ENCODE measurements at places on chromosomes 5 and 9.

DNA sequence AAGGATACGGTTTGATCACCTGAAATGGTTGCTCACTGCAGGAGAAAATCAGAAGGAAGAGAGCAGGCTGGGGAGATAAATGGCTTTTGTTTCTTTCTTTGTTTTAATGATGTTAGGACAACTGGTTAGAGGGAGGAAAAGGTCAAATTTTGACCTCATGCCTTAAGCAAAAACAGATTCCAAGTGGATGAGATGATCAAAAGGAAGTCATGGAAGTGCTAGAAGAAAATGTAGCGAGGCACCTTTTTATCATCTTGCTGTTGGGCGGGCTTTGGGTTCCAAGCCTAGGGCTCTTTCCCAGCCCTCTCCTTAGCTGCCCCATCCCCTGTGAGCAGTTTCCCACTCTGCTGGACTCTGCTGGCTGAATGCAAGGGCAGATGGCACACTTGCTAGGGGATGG, 127.9 kb downstream of the ADAMTS2 start:
- H3K36me3 ChIP-seq, result no peaks in the 10 kb centered on the region
- no peak for DNase-seq
- H3K27me3 ChIP-seq, result no peaks in the 10 kb centered on the region
- H3K27ac ChIP-seq, result no peak overlapping the region
- H3K4me3 ChIP-seq, result no peak overlapping the region

GRCh38 chr9:132674485-132674884, 4.2 kb downstream of the GTF3C4 start:
- H3K27me3 ChIP-seq, result no peaks in the 10 kb centered on the region
- peaks cover 19% of the 10 kb centered on the region for H3K36me3 ChIP-seq
- DNase-seq, result no peak
- H3K27ac ChIP-seq, result no peak overlapping the region

DNA sequence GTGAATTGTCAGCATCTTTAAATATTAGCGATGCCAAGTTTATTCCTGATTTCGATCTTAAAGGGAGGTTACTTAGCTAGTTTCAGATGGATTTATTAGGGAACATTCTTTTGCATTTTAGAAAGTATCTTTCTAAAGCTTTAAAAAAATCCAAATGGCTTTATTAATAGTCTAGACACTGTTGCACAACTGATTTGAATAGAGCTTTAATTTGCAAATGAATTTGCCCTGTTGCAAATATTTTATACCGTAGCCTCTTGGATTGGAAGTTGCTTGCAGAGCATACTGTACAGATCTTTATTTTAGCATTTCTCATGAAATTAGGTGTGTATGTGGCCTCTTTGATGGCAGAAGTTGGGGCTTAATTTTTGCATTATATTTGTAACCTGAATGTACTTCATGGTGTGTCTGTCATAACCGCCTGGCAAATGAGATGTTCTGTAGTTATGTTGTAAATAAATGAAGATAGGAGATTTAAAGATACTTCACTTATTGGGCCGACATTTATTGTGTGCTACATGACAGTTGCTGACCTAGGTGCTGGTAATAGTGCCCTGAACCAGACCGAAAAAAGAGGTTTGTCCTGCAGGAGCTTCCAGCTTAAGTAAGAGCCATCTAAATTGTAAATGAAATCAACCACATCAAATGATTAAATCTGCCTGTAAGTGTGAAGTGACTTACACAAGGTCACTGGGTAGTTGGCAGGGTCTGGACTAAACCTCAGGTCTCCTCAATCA, 1.8 kb downstream of the TCERG1 start:
- no peaks in the 10 kb centered on the region for H3K36me3 ChIP-seq
- peak overlapping the region; percentile 99 for H3K4me3 ChIP-seq
- H3K27ac ChIP-seq, result peak overlapping the region; percentile 99
- H3K27me3 ChIP-seq, result no peaks in the 10 kb centered on the region
- peaks cover 35% of the 10 kb centered on the region for H3K4me1 ChIP-seq

- H3K27ac ChIP-seq, result no peak overlapping the region
- no peaks in the 10 kb centered on the region for H3K27me3 ChIP-seq
- no peaks in the 10 kb centered on the region for H3K4me1 ChIP-seq
- H3K4me3 ChIP-seq, result no peak overlapping the region
Measured at GRCh38 chr5:144438237-144438636, 267.6 kb downstream of the KCTD16 start.

GRCh38 chr9:135788576-135789300, 86.8 kb downstream of the KCNT1 start:
- H3K36me3 ChIP-seq, result no peaks in the 10 kb centered on the region
- no peak for DNase-seq
- H3K27ac ChIP-seq, result no peak overlapping the region
- H3K4me3 ChIP-seq, result no peak overlapping the region
- H3K27me3 ChIP-seq, result no peaks in the 10 kb centered on the region

DNA sequence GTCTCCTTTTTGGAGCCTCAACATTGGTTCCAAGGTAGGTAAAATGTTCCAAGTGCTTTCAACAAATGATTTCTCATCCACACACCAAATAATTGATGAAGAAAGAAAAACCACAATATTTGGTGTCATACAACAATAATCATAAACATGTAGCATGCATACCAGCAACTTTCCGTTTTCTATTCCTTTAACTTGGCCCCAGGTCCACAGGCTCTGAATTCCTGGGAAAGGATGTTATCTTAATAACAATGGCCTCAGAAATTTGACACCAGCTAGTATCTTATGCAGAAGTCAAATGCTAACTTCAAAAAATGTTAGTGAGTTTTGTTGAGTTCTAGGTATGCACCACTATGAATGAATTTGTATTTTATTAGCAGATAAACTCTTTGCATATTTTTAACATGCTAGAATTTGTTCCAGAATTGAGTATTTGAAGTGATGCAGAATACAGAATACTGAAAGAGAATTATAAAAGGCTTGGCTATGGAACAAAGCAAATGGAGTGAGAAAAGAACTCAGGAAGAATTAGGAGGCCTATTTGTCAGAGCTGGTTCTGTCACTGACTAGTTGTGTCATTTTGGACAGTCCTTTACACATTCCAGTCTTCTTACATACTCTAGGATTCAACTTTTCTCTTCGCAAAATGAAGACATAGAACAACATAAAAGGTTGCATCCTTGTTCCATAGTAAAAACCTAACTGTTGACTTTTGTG, 435.3 kb upstream of the TNC start:
- H3K4me3 ChIP-seq, result no peak overlapping the region
- no peaks in the 10 kb centered on the region for H3K36me3 ChIP-seq
- H3K4me1 ChIP-seq, result no peaks in the 10 kb centered on the region
- H3K27ac ChIP-seq, result no peak overlapping the region
- no peaks in the 10 kb centered on the region for H3K27me3 ChIP-seq
- DNase-seq, result no peak

DNA sequence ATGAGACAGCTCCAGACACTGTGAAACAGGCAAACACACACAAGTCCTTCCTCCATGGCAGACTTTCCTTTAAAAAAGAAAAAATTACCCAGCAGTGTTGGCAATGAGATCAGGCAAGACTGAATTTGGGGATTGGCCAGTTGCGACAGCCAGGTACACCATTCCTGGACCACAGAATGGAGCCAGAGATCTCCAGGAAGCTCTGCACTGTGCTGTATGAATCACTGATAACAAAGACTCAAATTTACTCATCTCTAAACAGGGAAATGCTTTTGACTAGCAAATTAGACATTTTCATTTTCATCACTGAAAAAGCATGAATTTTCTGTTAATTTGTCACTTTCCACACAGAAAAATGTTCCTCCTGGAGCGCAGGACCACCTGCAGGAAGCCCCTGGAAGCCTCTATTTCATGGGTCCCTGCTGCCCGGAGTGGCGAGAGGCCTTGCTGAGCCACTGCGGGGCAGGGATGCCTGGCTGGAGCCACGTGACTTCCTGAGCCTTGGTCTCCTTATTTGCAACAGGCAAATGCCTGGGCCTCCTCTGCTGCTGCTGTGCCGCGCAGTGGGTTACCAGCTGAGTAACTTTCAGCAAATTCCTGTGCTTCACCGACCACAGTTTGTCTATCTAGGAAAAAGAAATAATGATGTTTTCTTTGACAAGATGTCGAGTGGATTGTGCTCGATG, 185.9 kb upstream of the ZNF618 start:
- H3K27ac ChIP-seq, result no peak overlapping the region
- H3K4me1 ChIP-seq, result no peaks in the 10 kb centered on the region
- no peak for DNase-seq
- H3K36me3 ChIP-seq, result no peaks in the 10 kb centered on the region
- H3K27me3 ChIP-seq, result peaks cover 8% of the 10 kb centered on the region

DNA sequence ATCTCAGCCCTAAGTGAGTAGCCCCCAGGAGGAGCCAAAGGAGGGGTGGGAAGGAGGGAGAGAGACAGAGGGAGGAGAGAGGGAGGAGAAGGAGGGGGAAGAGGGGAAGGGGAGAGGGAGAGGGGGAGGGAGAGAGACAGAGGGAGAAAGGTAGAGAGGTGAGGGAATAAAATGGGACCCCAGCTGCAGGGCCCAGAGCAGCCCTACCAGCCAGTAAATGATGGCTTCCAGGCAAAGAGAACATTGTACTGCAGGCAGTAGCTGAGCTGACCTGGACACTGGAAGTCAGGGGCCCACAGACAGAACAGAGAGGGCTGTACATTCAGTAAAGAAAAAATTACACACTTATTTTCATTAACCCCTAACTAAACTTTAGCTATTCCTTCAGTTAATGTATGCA, 57.8 kb upstream of the GNE start:
- no peak overlapping the region for H3K27ac ChIP-seq
- no peaks in the 10 kb centered on the region for H3K27me3 ChIP-seq
- H3K36me3 ChIP-seq, result no peaks in the 10 kb centered on the region
- no peaks in the 10 kb centered on the region for H3K4me1 ChIP-seq
- DNase-seq, result no peak
- no peak overlapping the region for H3K4me3 ChIP-seq

DNA sequence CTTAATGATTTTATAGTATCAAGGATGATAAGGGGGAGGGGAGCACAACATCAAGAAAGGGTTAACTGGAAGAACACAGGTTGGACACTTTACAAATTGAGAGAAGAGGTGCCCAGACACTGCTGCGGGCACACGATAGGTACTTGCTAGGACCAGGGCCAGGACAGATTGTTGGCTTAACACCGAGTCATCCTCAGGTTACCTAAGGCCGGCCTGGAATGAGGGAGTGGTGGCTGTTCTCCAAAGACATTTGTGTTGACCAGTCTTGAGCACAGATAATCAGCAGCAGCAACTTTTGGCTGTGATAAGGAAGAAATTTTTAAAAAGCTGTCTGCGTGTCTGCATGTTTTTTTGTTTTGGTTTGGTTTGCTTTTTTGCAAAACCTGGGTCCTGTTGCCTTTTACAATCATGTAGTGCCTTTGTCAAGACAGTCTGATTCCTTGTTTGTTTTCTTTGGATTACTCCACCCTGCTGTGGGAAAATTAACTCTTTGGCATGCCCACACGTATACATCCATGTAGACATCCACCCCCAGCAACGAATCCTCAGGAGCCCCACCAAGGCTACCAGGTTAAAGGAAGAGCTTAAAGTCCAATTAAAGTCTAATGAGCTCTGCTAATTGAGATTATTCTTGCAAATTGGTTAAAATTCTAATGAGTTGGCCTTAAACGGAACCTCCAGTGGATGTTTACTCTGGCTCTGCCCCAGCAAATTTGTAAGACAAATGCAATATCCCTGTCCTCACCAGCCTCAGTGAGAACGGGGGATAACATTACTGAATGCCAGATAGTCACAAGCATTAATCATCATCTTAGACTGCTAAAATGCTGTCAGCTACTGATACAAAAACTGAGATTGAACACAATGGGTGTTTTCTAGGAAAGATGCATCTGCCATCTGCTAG, 382.3 kb downstream of the ACTL7B start:
- DNase-seq, result no peak
- no peaks in the 10 kb centered on the region for H3K27me3 ChIP-seq
- no peak overlapping the region for H3K4me3 ChIP-seq
- H3K36me3 ChIP-seq, result no peaks in the 10 kb centered on the region
- H3K27ac ChIP-seq, result no peak overlapping the region
- H3K4me1 ChIP-seq, result no peaks in the 10 kb centered on the region

- H3K4me1 ChIP-seq, result no peaks in the 10 kb centered on the region
- no peak overlapping the region for H3K27ac ChIP-seq
- DNase-seq, result no peak
- peaks cover 24% of the 10 kb centered on the region for H3K27me3 ChIP-seq
- H3K4me3 ChIP-seq, result no peak overlapping the region
Measured at GRCh38 chr5:181047288-181047687, 7.2 kb downstream of the BTNL9 start.

- H3K36me3 ChIP-seq, result peaks cover 8% of the 10 kb centered on the region
- H3K27me3 ChIP-seq, result no peaks in the 10 kb centered on the region
- no peaks in the 10 kb centered on the region for H3K4me1 ChIP-seq
- H3K27ac ChIP-seq, result no peak overlapping the region
- no peak overlapping the region for H3K4me3 ChIP-seq
Measured at GRCh38 chr5:52956014-52956413, 33.1 kb upstream of the ITGA2 start.

- DNase-seq, result no peak
- H3K27ac ChIP-seq, result no peak overlapping the region
- no peaks in the 10 kb centered on the region for H3K27me3 ChIP-seq
- no peak overlapping the region for H3K4me3 ChIP-seq
- H3K36me3 ChIP-seq, result no peaks in the 10 kb centered on the region
Measured at GRCh38 chr9:129761901-129762369, 9.1 kb upstream of the PTGES start.

DNA sequence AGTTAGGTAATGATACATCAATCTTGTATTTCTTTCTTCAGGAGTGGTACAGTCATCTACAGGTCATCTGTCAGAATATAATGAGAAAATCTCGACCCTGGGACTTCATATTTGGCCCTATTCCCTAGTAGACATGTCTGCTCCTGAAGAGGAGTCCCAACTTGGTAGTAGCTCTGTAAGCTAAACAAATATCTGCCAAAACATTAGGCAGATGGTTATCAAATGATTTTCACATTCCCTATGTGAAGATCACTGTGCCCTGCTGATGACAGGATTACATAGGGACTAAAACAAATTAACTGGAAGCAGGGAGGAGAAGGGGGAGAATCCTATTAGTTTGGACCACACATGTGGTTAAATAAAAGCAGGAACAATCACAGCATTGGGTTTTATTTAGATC, 138.6 kb upstream of the NFIB start:
- H3K4me1 ChIP-seq, result no peaks in the 10 kb centered on the region
- no peak for DNase-seq
- H3K27me3 ChIP-seq, result no peaks in the 10 kb centered on the region
- H3K4me3 ChIP-seq, result no peak overlapping the region
- no peak overlapping the region for H3K27ac ChIP-seq

GRCh38 chr9:114207845-114208244, 52.5 kb downstream of the COL27A1 start:
- no peak overlapping the region for H3K27ac ChIP-seq
- H3K27me3 ChIP-seq, result no peaks in the 10 kb centered on the region
- H3K36me3 ChIP-seq, result no peaks in the 10 kb centered on the region
- H3K4me3 ChIP-seq, result no peak overlapping the region
- no peak for DNase-seq

Data from DND-41 (cell line).